ENCODE measurements at places on chromosomes 4 and X. TPM values are rescaled to one million over a fixed set of nuclear protein-coding genes. Genes with fewer than 3 reads are reported as not detected.

The KLHL4 gene
- total RNA-seq: 157 TPM

The CLDN2 gene
- total RNA-seq: not detected

The MGAT4D gene
- total RNA-seq: not detected

The POLN gene
- total RNA-seq: 1.9 TPM

The STK26 gene
- 0.38 TPM for total RNA-seq

The P2RY8 gene
- 0.76 TPM for total RNA-seq

The MAGEA12 gene
- total RNA-seq: not detected

The ARAP2 gene
- total RNA-seq: 0.13 TPM

The SPANXN3 gene
- not detected for total RNA-seq

The ARL9 gene
- total RNA-seq: under 0.01 TPM

The PF4V1 gene
- total RNA-seq: not detected

All from dermis microvascular lymphatic vessel endothelial cell (primary cell).